AML-193 (cell line): ENCODE measurements at places on chromosomes 7 and 10.

- DNase-seq, result no peak
These were observed 41.2 kb upstream of the PHYHIPL start for GRCh38 chr10:59135275-59135674.

DNA sequence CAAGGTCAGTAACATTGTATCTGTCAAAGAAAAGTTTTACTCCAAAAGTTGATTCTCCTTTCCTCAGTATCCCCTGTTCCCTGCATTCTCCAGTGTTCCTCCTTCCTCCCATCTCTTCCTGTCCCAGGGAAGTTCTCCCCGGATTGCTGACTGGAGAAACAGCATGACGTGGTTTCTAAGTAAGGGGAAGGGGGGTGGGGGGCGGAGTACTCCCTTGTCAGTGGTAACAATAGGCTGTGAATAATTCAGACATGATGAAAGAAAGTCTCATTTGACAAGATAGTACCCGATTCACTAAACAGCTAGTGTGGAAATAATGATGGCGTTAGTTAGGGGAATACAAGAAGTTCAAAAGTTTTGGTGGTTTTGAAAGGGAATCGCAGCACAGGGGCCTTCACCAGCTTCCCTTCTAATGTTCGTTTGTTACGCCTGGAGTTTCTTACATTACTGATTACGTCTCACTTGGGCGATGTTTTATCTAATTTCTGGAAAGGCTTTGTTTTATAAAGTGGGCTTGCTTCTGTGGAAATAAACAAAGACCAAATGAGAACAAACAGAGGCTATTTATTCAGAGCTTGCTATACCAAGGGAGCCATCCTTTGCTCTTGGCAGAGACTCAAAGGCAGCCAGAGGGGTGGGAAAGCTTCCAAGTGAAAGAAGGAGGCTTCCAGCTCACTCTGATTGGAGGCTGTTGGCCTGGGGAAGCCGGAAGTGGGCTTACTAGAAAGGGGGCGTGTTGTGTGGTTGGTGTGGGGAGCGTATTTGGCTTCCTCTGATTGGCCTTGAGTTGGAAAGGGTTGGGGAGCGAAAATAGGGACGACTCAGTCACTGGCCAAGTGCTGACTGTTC lies 453.7 kb downstream of the SDK1 start:
- DNase-seq, result no peak

GRCh38 chr7:117129521-117129955 lies 176.2 kb downstream of the ST7 start:
- DNase-seq, result no peak

DNA sequence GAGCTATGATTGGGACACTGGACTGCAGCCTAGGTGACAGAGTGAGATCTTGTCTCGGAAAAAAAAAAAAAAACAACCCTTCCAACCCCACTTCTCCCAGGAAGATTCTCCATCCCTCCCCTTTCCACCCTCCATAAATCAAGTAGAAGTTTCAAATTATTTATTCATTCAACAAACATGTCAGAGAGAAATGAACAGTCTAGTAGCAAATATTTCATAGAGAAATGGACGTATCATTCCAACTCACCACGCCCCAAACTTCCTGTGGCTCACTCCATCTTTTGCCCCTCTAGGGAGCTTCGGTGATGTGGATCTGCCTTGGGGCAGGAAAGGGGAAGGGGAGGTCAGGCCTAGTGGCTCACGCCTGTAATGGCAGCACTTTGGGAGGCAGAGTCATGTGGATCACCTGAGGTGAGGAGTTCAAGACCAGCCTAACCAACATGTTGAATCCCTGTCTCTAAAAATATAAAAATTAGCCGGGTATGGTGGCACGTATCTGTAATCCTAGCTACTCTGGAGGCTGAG lies 638 bp upstream of the TRAPPC14 start:
- no peak for DNase-seq

GRCh38 chr7:23208316-23208715 lies 26.5 kb downstream of the NUP42 start:
- DNase-seq, result no peak

DNA sequence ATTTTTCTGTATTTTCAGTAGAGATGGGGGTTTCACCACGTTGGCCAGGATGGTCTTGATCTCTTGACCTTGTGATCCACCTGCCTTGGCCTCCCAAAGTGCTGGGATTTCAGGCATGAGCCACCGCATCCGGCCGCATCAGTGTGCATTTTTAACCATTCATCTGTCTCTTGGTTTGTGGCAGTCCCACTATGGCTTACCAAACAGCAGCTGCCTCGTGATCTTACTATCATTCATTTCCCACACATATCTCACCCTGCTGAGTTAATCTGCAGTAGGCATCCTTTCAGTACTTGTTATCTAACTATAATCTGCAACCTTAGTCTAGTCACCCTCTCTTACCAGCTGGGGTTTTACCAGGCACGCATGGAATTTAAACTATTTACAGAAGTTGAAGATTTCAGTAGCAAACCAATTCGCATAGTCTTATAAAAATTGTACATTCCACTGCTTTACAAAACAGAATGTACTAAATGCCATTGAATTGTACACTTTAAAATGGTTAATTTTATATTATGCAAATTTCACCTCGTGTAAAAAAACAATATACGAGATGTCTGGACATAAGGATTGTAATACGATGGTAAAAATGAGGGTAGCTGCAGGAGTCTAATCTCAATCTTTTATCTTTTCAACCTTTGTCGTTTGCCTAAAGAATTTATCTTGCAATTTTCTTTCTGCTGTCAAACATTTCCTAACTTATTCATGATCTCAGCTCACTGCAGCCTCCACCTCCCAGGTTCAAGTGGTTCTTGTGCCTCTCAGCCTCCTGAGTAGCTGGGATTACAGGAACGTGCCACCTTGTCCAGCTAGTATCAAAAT lies 4.6 kb upstream of the TBC1D12 start:
- DNase-seq, result no peak

- DNase-seq, result no peak
These were observed 117.3 kb downstream of the FAM53B start for GRCh38 chr10:124626759-124627380.

GRCh38 chr10:1360558-1361164 lies 304.5 kb downstream of the WDR37 start:
- DNase-seq, result no peak

- no peak for DNase-seq
These were observed 151.0 kb upstream of the AHR start for GRCh38 chr7:17147409-17147808.

- no peak for DNase-seq
These were observed 407.1 kb downstream of the NEBL start for GRCh38 chr10:20489961-20490360.

GRCh38 chr7:116111475-116111874 lies 80.9 kb upstream of the TFEC start:
- DNase-seq, result no peak

GRCh38 chr7:8260871-8261694 lies 884 bp downstream of the ICA1 start:
- no peak for DNase-seq

DNA sequence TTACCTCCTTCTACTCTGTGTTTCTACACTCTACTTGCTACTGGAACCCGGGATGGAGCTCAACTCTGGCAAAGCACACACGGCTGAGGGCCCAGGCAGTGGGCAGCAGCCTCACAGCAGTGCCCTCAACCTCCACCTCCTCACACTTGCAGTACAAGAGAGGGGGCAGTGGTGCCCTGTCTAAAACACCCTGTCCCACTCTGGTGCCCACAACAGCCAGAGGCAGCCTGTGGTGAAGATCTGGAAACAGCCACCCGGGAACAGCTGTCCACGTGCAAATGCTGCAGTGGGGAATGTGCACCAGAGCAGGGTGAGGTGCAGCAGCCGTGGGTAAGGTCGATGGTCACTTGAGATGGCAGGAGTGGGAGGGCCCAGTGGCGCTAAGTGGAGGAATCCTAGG lies 13.7 kb downstream of the MAT1A start:
- DNase-seq, result no peak

DNA sequence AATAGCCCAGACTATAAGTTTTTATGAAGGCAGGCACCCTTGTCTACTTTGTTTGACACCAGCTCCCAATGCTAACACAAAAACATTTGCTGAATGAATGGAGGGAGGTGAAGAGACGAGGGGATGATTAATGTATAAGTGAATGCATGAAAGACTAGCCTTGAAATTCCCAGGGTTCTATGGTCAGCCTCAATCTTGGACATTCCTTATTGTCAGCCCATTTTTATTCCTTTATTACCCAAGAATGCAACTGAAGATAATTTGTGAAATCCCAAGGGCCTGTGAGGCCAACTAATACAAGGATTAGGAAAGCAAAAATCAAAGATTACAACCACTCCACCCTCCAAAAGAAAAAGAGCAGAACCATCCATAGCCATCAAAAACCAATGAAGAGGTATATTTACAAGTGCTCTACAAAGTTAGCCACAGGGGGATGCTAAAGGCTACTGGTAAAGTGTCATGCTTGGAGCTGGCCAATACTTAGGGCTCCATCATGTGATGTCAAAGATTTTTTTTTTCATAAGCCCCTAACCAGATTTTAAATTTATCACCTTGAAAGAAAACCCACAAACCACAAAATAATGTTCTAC lies 40.0 kb upstream of the ASAH2 start:
- no peak for DNase-seq

- no peak for DNase-seq
These were observed 9.7 kb upstream of the ADAMTS14 start for GRCh38 chr10:70662362-70663220.

GRCh38 chr7:148395352-148395811 lies 195.2 kb upstream of the C7orf33 start:
- DNase-seq, result no peak

DNA sequence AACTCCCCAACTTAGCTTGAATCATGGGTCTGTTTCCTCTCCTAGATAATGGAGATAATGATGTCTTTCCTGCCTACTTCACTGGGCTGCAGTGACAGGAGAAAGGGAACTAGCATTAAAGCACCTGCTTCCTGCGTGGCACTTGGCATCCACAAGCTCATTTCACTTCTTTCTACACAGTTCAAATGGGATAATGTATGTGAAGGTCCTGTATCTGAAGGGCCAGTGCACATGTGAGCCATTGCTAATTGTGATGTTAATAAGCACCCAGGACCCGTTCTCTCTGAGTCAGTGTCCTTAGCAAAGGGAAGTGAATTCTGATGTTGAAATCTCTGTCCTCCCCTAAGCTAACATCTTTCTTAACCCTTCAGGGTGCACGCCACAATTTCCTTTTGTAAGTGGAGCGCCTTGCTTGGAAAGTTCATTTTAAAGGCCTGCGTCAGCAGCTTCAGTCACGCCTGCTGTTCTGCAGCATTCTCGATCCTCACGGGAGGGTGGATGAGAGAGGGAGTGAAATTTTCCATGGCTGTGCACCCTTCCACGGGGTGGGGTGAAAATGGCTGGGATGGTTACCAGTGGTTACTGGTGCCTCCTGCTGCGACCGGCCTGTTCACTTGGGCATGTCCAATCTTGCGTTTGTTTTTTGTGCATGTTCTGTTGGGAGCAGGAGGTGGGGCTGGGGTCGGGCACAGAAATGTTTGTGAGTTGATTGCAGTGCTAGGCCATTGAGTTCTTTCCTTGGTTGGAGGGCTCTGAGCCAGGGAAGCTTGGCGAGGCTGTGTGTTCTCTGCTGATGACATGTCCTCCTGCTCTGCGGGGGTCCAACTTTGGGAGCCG lies 59.2 kb downstream of the HK1 start:
- peak; percentile 98 for DNase-seq

- DNase-seq, result peak; percentile 13
These were observed 2.5 kb downstream of the SLC25A13 start for GRCh38 chr7:96319439-96319838.

DNA sequence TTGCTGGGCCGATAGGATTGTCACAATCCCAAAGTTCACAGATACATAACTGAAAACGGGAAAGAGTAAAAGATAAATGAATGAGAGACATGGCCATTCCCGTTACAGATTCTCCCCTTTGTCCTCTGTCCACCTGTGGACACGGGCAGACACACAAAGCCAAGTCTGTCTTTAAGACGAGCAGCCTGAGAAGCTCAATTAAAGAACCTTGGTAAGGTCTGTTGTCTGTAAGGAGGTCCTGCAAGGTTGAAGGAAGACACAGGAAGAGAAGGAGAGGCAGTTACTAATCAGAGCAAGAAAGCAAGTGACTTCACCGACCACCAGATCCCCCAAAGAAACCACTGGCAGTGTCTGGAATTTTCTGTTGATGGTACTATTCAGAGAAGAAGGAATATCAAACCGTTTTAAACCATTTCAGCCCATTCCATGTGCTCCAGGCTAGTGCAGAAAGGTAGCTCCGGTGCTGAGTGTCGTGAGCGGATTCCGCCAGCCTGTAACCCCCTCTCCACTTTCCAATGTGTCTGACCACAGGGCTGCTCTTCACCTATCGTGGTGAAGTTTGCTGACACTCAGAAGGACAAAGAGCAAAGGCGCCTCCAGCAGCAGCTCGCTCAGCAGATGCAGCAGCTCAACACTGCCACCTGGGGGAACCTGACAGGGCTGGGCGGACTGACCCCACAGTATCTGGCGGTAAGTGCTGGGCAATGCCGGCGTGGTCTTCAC lies 252.6 kb downstream of the CELF2 start:
- DNase-seq, result peak; percentile 12

DNA sequence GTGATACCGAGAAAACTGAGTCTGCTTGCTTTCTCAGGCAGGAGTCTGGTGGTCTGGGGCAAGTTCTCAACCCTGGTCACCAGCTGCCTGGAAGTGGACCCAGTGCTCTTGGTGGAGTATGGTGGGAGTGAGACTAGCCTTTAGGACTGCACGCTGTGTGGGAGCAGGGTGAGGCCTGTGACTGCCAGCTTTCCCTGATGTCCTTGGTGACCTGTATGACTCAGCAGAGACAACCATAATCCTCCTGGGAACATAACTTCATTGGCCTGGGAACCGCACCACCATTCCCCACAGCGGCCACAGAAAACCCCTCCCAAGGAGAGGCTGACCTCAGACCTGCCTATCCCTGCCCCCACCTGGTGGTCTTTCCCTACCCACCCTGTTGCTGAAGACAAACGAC lies 139.5 kb upstream of the CHRM2 start:
- no peak for DNase-seq

DNA sequence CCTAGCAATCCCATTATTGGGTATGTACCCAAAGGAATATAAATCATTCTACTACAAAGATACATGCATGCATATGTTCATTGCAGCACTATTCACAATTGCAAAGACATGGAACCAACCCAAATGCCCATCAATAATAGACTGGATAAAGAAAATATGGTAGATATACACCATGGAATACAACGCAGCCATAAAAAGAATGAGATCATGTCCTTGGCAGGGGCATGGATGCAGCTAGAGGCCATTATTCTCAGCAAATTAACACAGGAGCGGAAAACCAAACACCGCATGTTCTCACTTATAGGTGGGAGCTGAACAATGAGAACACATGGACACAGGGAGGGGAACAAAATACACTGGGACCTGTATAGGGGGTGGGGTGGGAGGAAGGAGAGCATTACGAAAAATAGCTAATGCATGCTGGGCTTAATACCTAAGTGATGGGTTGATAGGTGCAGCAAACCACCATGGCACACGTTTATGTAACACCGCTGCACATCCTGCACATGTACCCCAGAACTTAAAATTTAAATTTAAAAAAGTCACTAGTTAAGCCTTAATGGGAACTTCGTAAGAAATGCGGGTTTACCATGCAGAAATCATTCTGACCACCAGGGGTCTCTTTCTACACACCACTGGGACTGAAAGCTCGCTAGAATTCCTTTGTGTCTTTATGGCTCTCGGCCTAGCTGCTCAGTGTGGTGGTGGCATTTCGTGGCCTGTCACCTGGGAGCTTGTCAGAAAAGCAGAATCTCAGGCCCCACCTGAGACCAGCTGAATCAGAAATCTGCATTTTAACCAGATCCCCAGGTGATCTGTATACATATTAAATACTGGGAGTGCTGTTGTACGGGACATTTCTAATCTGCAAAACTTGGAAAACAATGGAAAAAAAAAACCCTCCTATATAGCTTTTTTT lies 9.5 kb downstream of the ANKRD1 start:
- DNase-seq, result peak; percentile 62
